ENCODE measurements at places on chromosomes 13 and 19.

DNA sequence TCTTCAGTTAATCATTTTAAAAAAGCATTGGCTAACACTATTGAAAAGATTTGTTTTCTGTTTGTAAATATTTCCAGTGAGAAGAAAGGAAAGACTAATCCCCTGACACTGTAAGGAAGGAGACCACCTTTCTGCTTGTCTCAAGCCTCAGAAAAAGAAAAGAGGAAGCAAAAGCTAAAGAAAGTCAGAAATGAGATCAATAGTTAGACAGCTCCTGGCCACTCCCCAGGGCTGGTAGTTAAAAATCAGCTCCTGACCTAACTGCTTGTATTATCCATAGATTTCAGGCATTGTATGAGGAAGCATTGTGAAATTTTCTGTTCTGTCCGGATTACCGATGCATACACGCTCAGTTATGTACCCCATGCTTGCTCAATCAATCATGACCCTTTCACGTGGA, 76.6 kb downstream of the ZNF486 start:
- DNase-seq = no peak

- DNase-seq = no peak
Measured at GRCh38 chr13:43377149-43377548, 353.8 kb downstream of the DNAJC15 start.

DNA sequence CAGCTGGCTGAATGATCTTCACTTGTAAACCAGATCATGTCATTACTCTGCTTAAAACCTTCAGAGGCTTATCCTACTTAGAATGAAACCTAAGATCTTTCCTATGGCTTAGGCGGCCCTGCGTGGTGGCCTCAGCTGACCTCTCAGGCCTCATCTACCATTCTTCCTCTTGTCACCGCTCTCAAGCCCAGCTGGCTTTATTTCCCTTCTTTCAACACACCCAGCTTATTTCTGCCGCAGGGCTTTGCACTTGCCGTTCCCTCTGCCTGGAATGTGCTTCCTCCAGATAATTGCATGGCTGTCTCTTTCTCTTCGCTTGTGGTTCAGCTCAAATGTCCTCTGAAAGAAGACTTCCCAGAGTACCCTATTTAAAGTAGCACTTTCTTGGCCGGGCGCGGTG, 3.6 kb upstream of the ASF1B start:
- DNase-seq = no peak

GRCh38 chr19:55648585-55649267, 714 bp downstream of the CCDC106 start:
- DNase-seq = no peak

GRCh38 chr13:76336889-76337844, 549.0 kb downstream of the KCTD12 start:
- DNase-seq = no peak

- no peak for DNase-seq
Measured at GRCh38 chr13:21960108-21960507, 289.2 kb downstream of the FGF9 start.

DNA sequence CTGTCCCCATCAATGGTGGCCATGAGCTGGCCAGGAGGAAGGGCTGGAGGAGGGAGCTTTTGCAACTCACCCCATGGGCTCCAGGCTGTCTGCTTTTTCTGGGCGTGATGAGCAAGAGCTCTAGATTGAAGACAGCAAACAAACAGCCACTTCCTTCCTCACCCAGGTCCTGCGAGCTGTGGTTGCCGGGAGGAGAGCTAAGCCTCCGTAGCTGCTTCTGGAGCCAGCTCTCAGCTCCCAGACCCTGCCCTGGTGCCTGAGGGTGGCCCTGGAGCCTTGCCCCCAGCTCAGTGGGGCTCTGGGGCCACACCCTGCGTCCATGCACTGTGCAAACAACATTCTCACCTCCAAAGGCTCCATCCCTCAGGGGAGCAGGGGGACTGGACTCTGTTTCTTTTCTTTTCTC, 6.2 kb downstream of the MYO1F start:
- DNase-seq = peak; percentile 38

DNA sequence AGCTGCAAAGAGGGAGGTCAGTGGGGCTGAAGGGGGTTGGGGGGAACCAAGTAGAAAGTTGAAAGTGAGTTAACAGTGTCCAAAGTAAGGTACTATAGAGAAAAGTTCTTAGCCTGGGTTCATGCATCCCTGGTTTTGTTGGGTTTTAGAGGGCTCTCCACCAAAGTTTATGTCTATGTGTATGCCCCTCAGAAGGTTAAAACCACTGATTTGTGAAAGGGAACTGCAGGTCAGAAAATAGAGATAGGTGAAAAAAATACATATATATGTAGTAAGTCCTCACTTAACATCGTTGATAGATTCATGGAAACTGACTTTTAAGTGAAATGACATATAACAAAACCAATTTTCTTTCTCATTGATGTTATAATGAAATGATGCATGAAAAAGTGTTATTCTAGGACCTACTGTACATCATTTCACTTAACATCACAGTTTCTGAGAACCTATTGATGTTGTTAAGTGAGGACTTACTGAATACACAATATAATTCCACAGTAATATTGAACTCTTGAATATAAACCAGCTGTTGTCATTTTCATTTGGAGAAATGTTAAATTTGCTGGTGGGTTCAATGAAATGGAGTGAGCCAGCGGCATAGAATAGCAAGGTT, 9.6 kb downstream of the DGKH start:
- no peak for DNase-seq

GRCh38 chr13:66965181-66965580, 265.0 kb downstream of the PCDH9 start:
- no peak for DNase-seq

- no peak for DNase-seq
Measured at GRCh38 chr19:10898633-10899032, 27.3 kb downstream of the CARM1 start.

- no peak for DNase-seq
Measured at GRCh38 chr13:100381595-100382224, 206.9 kb downstream of the GGACT start.

GRCh38 chr19:15299568-15300409, 32.5 kb downstream of the BRD4 start:
- DNase-seq = no peak

- no peak for DNase-seq
Measured at GRCh38 chr13:113031465-113031864, 62.5 kb downstream of the MCF2L start.

GRCh38 chr19:7748756-7749155, 1.4 kb upstream of the CD209 start:
- no peak for DNase-seq

- no peak for DNase-seq
Measured at GRCh38 chr13:109666656-109667055, 119.7 kb downstream of the IRS2 start.
